ENCODE measurements at places on chromosomes 7 and 10. TPM values are rescaled to one million over a fixed set of nuclear protein-coding genes. Genes with fewer than 3 reads are reported as not detected.

FAM20C gene
- 28.8 TPM for total RNA-seq

CABCOCO1 gene
- total RNA-seq: 0.24 TPM

NKX6-2 gene
- not detected for total RNA-seq

ACSM6 gene
- not detected for total RNA-seq

PRLHR gene
- total RNA-seq: not detected

CALD1 gene
- 11.1 TPM for total RNA-seq

PLOD3 gene
- 33.6 TPM for total RNA-seq

CHST3 gene
- 49.3 TPM for total RNA-seq

MRC1 gene
- not detected for total RNA-seq

NUTM2B gene
- 1.5 TPM for total RNA-seq

ERCC6 gene
- 4.3 TPM for total RNA-seq

MKI67 gene
- total RNA-seq: 10.5 TPM

ELFN1 gene
- total RNA-seq: not detected

OR2A1 gene
- not detected for total RNA-seq

CALCR gene
- 0.14 TPM for total RNA-seq

CDHR1 gene
- not detected for total RNA-seq

DYNC1I1 gene
- not detected for total RNA-seq

TRIM74 gene
- not detected for total RNA-seq

EBLN1 gene
- total RNA-seq: not detected

PRXL2A gene
- 92.2 TPM for total RNA-seq

GJD4 gene
- total RNA-seq: not detected

EPHA1 gene
- not detected for total RNA-seq

ZNF485 gene
- total RNA-seq: 4.9 TPM

RET gene
- 0.37 TPM for total RNA-seq

ABCB1 gene
- 9.0 TPM for total RNA-seq

PIP gene
- total RNA-seq: not detected

MRLN gene
- not detected for total RNA-seq

GIMAP2 gene
- total RNA-seq: not detected

CHN2 gene
- total RNA-seq: not detected

ZNF736 gene
- 3.1 TPM for total RNA-seq

PTPRN2 gene
- total RNA-seq: 0.78 TPM

SPACDR gene
- not detected for total RNA-seq

TMEM273 gene
- 8.9 TPM for total RNA-seq

GALNT17 gene
- total RNA-seq: not detected

STEAP1 gene
- not detected for total RNA-seq

FOXP2 gene
- total RNA-seq: 2.4 TPM

PLCE1 gene
- 0.70 TPM for total RNA-seq

CRYGN gene
- not detected for total RNA-seq

C10orf105 gene
- total RNA-seq: not detected

GNAT3 gene
- total RNA-seq: not detected

SORBS1 gene
- 3.4 TPM for total RNA-seq

TEX47 gene
- not detected for total RNA-seq

MLXIPL gene
- not detected for total RNA-seq

SPDYE5 gene
- total RNA-seq: not detected

GPR146 gene
- 12.2 TPM for total RNA-seq

KIF11 gene
- total RNA-seq: 7.4 TPM

NCAPG2 gene
- total RNA-seq: 15.7 TPM

GRID2IP gene
- not detected for total RNA-seq

Measured in Caki2 (cell line).